ENCODE measurements at places on chromosomes 11 and 22.

DNA sequence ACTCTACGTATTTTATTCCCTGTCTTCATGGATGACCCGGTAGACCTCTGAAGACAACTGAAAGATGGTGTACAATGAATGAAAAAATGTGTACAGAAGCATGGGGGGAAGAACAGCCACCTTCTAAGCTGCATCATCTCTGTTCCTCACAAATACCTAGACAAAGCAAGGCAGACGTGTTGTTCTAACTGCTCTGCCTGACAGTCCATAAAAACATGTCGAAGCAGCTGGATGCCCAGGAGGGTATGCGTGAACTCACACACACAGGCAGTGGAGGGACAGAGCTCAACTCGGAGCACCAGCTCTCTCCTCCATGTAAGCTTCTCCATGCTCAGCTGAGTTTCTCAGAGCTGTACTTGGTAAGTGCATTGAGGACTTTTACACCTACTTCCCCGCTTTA lies 327.4 kb downstream of the CTTN start:
- no peak for DNase-seq

- peak; percentile 41 for DNase-seq
Measured at GRCh38 chr22:29604076-29604360, 585 bp downstream of the NF2 start.

DNA sequence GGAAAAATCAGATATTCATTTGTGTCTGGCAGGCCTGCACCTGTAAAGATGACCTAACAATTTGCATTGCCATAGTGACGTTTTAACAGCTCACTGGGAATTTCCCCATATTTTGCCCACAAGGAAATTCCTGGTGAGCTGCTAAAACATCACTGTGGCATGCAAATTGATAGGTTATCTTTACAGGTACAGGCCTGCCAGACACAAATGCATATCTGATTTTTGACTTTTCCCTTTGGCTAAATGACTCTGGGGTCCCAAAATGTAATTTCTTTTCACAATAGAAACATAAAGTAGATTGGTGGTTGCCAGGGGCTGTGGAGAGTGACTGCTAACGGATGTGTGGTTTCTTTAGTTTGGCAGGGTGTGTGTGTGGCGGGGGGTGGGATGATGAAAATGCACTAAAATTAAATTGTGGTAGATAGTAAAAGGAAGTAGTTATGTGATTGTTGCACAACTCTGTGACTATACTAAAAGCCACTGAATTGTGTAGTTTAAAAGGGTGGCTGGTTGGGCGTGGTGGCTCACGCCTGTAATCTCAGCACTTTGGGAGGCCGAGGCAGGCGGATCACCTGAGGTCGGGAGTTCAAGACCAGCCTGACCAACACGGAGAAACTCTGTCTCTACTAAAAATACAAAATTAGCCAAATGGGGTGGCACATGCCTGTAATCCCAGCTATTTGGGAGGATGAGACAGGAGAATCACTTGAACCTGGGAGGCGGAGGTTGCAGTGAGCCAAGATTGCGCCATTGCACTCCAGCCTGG lies 18.5 kb upstream of the FEZ1 start:
- DNase-seq, result peak; percentile 61

DNA sequence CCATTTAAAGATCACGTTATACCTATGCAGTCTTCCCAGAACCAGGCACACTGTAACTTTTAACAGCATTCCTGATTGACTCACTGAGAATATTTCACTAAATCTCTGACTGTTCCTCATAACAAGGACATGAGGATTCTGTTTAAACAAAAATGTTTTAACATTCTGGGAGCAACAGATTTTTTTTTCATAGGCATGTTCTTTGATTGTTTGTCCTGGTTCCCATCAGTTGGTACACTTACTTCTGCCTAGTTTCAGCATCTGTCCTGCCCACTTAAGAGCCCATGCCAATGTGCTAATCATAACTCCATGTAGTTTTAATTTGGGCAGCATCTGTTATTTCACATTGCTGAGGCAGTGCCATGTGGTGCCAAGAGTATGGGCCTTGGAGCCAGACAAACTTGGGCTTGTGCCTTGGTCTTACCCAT lies 138.5 kb upstream of the CTSC start:
- no peak for DNase-seq
